COR-L47 (cell line): ENCODE measurements at places on chromosomes 3 and 15.

- peak; percentile 17 for DNase-seq
Observed at GRCh38 chr3:65210026-65210814, 522.4 kb upstream of the ADAMTS9 start.

GRCh38 chr15:101348015-101348414 lies 53.0 kb upstream of the SNRPA1 start:
- no peak for DNase-seq

DNA sequence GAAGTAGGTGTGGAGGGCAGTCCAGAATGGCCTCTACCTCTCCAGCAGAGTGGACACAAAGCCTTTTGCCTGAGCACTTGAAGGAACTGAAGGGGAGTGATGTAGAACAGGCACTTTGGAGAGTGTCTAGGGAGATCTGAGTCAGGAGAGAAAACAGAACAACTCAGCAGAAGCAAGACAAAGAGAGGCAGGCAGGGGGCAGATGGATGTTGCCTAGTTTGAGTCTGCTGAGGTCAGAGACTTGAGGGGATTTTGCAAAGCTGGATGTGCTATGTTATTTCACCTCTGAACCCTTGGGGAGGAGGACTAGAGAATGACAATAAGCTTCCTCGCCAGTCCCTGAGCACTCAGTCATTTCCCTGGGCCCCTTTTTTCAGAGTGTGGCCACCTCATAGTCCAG lies 366.4 kb downstream of the EPHB1 start:
- DNase-seq = no peak

DNA sequence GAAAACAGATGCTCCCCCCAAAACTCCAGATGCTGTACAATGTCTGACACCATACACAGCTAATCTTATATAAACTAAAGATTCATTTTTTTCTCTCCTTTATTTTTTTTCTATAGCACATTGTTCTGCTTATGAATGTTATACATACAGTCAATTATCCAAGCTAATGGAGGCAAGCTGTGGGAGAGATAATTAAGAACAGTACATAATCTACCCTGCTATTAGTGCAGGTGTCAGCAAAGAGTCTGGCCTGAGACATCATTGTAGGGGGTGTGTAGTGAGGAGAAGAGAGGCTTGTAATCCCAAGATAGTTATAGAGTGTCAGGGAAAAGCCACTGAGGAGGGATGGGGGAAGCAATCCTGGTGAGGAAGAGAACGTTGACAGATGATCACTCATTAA lies 25.4 kb upstream of the CHMP2B start:
- DNase-seq = peak; percentile 57

GRCh38 chr3:58952128-58952917 lies 97.5 kb downstream of the CFAP20DC start:
- no peak for DNase-seq

- no peak for DNase-seq
Observed at GRCh38 chr3:121739902-121740301, 9.6 kb downstream of the GOLGB1 start.

- no peak for DNase-seq
Observed at GRCh38 chr3:183540501-183541234, 14.8 kb downstream of the KLHL6 start.

GRCh38 chr15:92617549-92618520 lies 37.7 kb downstream of the FAM174B start:
- DNase-seq = peak; percentile 85

DNA sequence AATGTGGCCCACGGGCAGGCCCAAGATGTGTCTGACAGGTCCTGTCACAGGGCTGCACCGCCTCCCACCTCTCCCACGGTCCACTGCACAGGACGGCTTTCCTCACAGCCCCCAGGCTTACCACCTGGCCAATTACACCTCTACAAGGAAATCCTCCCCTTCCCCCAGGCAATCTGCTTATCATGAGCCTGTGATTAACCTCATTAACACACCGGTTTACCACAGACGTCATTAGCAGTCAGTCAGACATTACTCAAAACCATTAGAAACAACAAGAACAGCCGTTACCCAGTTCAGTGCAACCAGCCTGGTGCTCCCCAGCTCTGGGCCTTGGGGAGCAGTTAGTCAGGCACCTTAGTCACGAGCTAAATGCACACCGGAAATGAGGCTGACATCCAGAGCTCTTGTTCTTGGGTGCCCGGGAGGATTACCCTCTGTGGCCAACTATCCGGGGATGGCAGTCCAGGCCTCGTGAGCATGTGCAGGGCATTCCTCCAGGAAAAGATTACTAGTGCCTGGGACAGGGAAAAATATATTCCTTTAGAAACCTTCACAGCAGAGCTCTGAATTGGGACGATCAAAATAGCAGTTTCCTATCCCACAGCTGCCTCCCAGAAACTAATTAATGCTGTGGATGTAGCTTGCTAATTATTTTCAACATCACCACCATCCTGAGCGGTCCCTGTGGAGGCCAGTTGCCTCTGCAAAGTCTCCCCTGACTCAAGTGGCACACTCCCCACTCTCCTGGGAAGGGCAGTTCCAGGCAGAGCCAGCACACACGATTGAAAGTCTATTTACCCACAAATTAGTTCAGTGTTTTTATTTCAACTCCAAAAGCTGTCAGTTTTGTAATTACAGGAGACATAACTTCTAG lies 117.4 kb upstream of the ZBED2 start:
- DNase-seq = peak; percentile 75

GRCh38 chr15:75663931-75664421 lies 16.3 kb downstream of the SNX33 start:
- no peak for DNase-seq

- no peak for DNase-seq
Observed at GRCh38 chr15:83919978-83920510, 266.1 kb downstream of the ADAMTSL3 start.

- DNase-seq = peak; percentile 87
Observed at GRCh38 chr3:140022066-140022770, 87.2 kb downstream of the CLSTN2 start.
